ENCODE measurements at places on chromosomes 7 and 10.

DNA sequence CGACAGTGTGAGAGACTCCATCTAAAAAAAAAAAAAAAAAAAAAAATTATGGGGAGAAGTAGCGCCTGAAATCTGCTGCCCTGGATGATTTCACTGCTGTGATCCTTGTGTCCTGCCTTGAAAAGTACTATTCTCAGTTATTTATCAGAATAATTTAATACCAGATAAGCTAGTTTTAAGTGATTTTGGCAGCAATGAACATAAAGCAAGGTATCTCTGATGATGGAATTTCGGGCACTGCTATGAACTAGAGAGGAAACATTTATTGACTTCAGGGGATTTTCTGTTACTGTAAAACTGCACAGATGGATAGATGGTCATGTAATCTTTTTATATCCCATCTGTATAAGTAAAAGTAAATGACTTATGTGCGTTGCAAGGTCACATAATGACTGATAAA lies 619.1 kb upstream of the ANKRD30A start:
- no peak for DNase-seq

- no peak for DNase-seq
Observed at GRCh38 chr10:44281089-44281613, 103.7 kb downstream of the CXCL12 start.

GRCh38 chr10:72587568-72587967 lies 38.3 kb downstream of the MICU1 start:
- no peak for DNase-seq

DNA sequence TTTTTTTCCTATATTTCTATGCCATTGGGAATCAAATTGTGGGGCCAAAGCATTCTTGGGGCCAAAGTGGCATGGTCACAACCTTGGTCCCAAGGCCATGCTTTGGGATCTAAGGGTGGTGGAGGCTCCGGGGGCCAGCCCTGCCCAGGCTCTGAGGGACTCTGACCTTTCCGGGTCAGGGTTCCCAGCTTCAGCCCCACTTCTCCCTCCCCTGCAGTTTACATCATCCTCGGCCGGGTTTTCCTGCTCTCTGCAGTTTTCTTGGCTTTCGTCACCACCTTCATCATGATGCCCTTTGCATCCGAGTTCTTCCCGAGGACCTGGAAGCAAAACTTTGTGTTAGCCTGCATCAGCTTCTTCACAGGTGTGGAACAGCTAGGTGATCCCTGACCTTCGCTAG lies 8.5 kb downstream of the TMEM225B start:
- DNase-seq, result no peak

- DNase-seq, result no peak
Observed at GRCh38 chr7:81986723-81987470, 217.1 kb upstream of the HGF start.

DNA sequence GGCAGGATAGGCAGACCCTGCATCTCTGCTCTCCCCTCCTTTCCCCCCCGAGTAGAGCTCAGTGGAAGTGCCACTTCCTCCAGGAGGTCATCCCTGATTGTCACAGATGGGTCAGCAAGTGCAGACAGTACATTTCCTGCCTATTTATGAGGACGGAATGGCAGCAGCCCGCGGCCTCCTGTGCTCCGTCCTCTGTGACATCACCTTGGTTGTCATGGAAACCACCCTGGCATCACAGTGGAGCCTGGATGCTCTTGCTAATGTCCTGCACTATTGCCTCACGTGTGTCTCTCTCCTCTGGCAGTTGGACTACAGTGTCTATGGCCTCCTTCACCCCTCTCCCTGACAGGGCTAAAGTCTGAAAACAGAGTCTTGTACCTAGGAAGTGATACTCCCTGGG lies 148.6 kb downstream of the SH3PXD2A start:
- DNase-seq, result no peak

GRCh38 chr10:82796510-82796909 lies 921.5 kb downstream of the NRG3 start:
- no peak for DNase-seq
